NCI-H187 treated with DMSO at 0.1 percent for 48 hours (cell line): ENCODE measurements at places on chromosomes 6 and 20.

- no peak for DNase-seq
These were observed 187.7 kb upstream of the BMP2 start for GRCh38 chr20:6579824-6580223.

DNA sequence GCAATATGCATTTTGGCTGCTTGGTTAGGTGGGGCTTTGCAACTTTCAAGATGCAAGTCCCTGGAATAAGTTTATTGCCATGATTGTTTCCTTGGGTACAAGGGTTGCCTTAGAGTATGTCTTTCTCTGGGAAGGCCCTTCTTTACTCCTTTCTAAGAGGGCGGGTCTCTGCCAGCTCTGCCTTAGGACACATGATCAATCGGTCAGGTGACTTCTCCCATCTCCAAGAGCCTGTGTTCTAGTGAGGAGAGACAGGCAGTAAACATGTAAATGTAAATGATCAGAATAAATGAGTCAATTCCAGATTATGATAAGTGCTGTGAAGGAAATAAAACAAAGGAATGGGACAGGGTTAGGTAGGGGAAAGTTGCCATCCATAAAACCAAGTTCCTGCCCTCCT is 43.2 kb upstream of the BCAS1 start:
- DNase-seq, result no peak

- DNase-seq, result peak; percentile 4
These were observed 2.8 kb downstream of the SLC12A5 start for GRCh38 chr20:46031701-46032254.

- no peak for DNase-seq
These were observed 175.9 kb upstream of the CST7 start for GRCh38 chr20:24773168-24773567.

GRCh38 chr6:28003661-28004060 is 46.6 kb downstream of the OR2B6 start:
- no peak for DNase-seq

GRCh38 chr20:53419693-53420460 is 173.8 kb downstream of the ZNF217 start:
- no peak for DNase-seq
